ENCODE measurements at places on chromosomes 3 and 15.
A peak's percentile ranks its signal among the peaks of the same experiment; 100 is the strongest.

DNA sequence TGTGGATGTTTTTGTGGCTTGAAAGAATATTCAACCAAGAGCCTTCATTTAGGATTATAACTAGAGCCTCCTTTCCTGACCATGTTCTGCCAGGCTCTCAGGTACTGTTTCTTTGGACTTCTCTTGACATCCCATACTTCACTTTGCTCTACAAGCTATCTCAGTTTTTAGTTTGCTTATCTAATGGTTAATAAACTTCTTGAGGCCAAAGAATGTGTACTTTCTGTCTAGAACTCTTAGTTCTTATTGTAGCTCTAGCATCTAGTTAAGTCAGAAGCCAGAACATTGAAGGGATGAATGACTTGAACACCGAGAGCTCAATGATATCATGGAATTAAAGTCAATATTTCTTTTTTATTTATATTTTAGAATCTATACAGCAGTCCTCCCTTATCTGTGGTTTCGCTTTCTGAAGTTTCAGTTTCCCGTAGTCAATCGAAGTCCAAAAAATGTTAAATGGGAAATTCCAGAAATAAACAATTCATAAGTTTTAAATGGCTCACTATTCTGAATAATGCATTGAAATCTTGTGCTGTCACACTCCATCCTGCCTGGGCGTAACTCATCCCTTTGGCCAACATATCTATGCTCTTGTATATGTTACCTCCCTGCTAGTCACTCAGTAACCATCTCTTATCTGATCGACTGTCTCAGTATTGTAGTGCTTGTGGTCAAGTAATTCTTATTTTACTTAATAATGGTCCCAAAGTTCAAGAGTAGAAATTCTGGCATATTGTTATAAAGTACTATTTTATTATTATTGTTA lies 368.6 kb upstream of the RBMS3 start:
- no peak for DNase-seq

DNA sequence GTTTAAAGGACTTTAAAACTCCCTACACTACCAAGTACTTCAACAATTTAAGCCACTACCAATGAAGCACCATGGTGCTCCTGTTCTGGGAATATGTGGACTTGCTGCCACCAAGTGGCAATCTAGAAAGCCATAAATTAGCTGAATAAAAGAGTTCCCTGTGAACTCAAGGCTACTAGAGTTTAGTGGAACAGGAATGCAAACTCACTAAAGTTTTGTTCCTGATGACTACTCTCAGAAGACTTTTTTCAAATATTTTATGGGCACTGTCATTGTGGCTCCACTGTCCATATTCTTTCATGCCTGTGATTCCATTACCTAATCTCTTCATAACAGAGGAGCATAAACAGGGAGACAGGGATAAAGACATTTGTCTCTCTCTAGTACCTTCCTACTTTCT lies 63.9 kb downstream of the TMCC1 start:
- DNase-seq, result peak; percentile 25

GRCh38 chr3:69784954-69785514 lies 45.8 kb downstream of the MITF start:
- DNase-seq, result peak; percentile 71

- no peak for DNase-seq
Measured at GRCh38 chr3:159872374-159873109, 116.1 kb upstream of the IL12A start.

DNA sequence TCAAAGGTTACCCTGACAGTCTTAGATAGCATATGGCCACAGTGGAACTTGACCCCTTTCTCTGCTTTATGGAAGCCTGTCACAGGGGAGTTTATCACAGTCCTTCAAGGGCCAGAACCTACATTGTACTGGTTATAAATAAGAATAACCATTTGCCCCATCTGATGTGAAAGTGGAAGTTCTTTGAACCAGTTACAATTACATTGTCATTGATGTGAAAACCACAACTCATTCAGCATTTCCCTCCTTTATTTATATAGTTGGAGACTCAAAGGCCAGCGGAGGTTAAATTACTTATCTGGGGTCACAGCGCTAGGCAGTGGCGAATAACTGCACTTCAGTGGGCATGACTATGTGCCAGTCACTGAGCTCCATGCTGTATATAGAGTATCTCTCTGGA lies 60.5 kb upstream of the TBC1D5 start:
- no peak for DNase-seq

DNA sequence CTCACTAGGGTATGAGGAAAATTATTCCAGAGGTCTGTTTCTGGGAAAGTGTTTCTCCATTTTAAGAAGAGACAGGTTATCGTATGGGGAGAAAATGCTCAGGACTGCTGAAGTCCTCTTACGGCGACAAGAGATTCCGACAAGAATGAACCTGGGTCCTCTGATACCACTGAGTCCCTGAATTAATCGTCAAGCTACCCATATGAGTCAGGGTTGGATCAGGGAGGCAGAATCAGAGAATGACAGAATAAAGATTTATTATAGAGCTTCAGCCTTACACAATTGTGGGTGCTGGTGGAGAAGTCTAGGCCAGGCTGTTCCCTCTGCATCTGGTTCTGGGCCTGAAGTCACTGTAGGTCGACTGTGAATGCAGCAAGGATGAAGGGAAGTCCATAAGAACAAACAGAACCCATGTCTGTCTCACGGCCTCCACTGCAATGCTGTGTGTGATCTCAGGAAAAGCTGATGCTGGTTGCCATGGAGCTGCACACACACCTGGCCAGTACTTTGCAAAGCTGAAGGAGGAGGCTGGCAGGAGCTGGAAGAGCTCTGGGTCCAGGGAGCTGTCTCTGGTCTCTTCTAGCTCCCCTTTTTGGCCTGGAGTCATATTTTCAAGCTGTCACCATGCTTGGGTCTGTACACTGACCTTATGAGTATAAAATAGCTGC lies 83.9 kb downstream of the HHLA2 start:
- DNase-seq, result no peak

GRCh38 chr3:71784914-71785531 lies at the start of gene PROK2:
TSS of gene PROK2 (minus strand) at chr3:71785148. CDS start at chr3:71785052, 96 bp downstream.
- no peak for DNase-seq

DNA sequence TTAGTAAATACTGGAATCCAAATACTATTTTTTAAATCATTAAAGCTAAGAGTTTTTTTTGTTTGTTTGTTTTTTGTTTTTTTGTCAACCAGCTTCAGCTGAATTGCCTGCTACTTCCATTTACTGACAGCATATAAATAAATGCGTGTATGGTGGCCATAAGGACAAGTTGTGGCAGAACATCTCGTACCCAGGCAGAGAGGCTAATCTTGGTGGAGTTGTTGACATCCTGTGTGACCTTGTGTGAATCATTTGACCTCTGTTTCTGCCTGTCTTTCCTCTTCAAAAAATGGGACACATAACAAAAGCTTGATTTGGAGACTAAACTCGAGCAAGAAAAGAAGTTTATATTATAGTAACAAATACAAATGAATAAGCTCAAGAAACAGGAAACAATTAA lies 734.2 kb downstream of the MCTP2 start:
- DNase-seq, result no peak

DNA sequence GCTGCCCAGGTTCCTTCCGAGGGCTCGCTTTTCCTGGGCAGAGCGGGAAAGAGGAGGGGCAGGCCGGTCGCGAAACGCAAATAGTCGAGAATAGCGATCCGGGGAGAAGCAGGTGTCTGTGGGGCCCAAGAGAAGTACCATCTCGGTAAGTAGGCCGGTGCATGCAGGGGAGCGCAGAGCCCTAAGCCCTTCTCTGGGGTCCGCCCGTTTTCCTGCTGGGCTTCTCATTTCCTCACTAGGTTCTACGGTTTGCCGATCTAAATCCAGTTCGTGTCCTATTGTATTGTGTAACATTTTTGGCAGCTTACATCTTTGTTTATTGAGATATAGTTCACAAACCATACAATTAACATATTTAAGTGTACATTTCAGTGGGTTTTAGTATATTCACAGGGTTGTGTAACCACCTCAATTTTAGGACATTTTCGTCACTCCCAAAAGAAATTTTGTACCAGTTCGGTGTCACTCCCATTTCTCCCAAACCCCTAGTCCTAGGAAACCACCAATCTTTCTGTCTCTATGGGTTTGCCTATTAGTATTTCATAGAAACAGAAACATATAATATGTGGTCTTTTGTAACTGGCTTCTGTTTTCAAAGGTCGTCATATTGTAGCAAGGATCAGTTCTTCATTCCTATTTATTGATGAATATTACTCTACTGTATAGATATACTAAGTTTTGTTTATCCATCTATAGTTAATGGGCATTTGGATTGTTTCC lies 6.8 kb upstream of the TRIM69 start:
- DNase-seq, result no peak

Data from left ventricle myocardium inferior (tissue), 1 donor.